Heart right ventricle (tissue), 16 donors: ENCODE measurements at places on chromosomes 16 and 17. TPM values are rescaled to one million over a fixed set of nuclear protein-coding genes. Genes with fewer than 3 reads are reported as not detected.

AATK gene
- total RNA-seq, result 8.5 TPM

EPOP gene
- 0.83 TPM for total RNA-seq

HOXB7 gene
- total RNA-seq, result not detected

PTX4 gene
- not detected for total RNA-seq

HAPSTR1 gene
- 70.5 TPM for total RNA-seq

GRAP gene
- total RNA-seq, result 2.1 TPM

RNF227 gene
- total RNA-seq, result 0.64 TPM

- DNase-seq, result no peak
- H3K27ac ChIP-seq, result no peak overlapping the region
- H3K4me1 ChIP-seq, result no peaks in the 10 kb centered on the region
- no peak overlapping the region for H3K4me3 ChIP-seq
- H3K27me3 ChIP-seq, result no peaks in the 10 kb centered on the region
Measured at GRCh38 chr17:65677932-65678331, 116.5 kb upstream of the AXIN2 start.

DNA sequence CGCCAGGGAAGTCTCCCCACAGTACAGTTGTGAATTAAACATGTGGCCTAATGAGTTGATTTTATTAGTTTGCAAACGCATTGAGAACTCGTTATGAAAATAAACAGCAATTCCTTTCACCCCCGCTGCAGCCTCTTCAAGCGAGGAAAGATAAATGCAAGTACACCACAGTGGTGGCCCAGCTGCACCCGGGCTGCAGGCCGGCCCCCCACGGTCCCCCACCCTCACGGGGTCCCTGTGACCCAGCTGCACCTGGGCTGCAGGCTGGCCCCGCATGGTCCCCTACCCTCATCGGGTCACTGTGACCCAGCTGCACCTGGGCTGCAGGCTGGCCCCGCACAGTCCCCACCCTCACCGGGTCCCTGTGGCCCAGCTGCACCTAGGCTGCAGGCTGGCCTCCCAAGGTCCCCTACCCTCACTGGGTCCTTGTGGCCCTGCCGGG, 32.2 kb downstream of the SDK2 start:
- no peak overlapping the region for H3K4me3 ChIP-seq
- H3K36me3 ChIP-seq, result no peaks in the 10 kb centered on the region

GRCh38 chr17:58028578-58028977, 21.5 kb upstream of the SRSF1 start:
- no peak overlapping the region for H3K27ac ChIP-seq
- H3K4me3 ChIP-seq, result no peak overlapping the region
- H3K4me1 ChIP-seq, result no peaks in the 10 kb centered on the region
- peaks cover 24% of the 10 kb centered on the region for H3K27me3 ChIP-seq

GRCh38 chr16:30760577-30761426, 1.1 kb downstream of the CFAP119 start:
- DNase-seq, result no peak
- peak overlapping the region; percentile 84 for H3K4me3 ChIP-seq
- H3K4me1 ChIP-seq, result peaks cover 31% of the 10 kb centered on the region
- no peaks in the 10 kb centered on the region for H3K27me3 ChIP-seq
- H3K36me3 ChIP-seq, result no peaks in the 10 kb centered on the region

DNA sequence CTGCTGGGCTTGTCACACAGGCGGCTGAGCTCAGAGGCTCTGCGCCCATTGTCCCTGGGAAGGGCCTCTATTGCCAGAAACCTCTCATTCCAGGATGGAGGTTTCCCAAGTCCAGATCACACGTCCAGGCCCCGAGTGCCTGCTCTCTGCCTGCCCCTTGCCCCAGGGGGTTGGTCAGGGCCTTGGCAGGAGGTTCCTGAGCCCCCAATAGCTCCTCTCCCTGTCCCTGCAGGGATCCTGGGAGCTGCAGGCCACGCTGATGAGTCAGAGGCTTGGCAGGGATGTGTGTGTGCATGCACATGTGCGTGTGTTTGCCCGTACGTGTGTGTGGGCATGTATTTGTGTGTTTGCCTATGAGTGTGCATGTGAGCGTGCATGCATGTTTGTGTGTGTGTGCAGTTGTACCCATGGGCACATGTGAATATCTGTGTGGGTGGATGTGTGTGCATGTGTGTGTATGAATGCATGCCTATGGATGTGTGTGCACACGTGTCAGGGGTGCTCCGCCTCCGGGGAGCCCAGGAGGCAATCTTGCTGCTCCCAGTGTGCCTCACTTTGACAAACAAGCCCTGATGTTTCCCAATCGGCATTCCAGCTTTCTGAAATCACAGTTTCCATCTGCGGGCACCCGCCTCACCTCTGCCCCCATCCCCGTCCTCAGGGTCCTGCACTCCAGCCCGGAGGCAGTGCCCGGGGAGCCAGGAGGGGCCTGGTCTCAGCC, 98.4 kb upstream of the GSE1 start:
- no peak overlapping the region for H3K4me3 ChIP-seq
- no peaks in the 10 kb centered on the region for H3K36me3 ChIP-seq
- peak; percentile 60 for DNase-seq
- no peaks in the 10 kb centered on the region for H3K27me3 ChIP-seq
- peaks cover 22% of the 10 kb centered on the region for H3K4me1 ChIP-seq

- no peaks in the 10 kb centered on the region for H3K27me3 ChIP-seq
- H3K27ac ChIP-seq, result no peak overlapping the region
- H3K4me1 ChIP-seq, result no peaks in the 10 kb centered on the region
- no peak for DNase-seq
- H3K36me3 ChIP-seq, result no peaks in the 10 kb centered on the region
- H3K4me3 ChIP-seq, result no peak overlapping the region
Measured at GRCh38 chr16:51556694-51557340, 405.7 kb upstream of the SALL1 start.

GRCh38 chr17:35295686-35296085, 52.8 kb downstream of the SLFN5 start:
- H3K4me1 ChIP-seq, result no peaks in the 10 kb centered on the region
- no peak for DNase-seq
- H3K4me3 ChIP-seq, result no peak overlapping the region
- H3K27me3 ChIP-seq, result no peaks in the 10 kb centered on the region
- no peaks in the 10 kb centered on the region for H3K36me3 ChIP-seq
- H3K27ac ChIP-seq, result no peak overlapping the region

GRCh38 chr16:1706386-1707192, 594 bp downstream of the MAPK8IP3 start:
- H3K27ac ChIP-seq, result peak overlapping the region; percentile 98

DNA sequence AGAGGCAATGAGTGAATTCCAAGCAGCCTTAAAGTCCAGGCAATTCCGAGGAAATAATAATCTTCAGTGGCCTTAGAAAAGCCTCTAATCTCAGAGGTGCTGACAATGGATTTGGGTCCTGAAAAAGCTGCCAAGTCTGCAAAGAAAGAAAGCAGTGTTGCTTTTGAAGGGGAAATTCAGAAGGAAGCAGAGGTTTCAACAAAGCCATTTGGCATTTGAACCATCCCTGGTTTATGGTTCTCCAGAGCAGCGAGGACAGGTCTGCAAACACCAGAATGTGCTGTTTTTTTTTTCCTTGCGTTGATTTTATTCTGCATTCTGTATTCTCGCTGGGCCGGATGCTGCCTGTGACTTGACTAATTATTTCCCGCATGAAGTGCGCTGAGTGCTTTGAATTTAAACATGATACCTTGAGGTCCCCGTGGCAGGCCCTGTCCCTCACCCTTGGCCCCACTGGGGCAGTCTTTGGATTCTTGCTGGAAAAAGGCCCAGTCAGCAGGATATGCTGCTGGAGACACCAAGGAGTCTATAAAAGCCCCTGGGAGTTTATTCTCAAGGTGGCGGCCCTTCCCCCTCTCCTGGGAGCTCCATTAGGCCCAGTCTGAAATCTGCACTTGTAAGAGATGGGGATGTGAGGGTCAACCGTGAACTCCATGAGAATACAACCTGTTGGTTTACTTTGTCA, 338.3 kb downstream of the HAPSTR1 start:
- H3K27ac ChIP-seq, result no peak overlapping the region
- H3K4me1 ChIP-seq, result no peaks in the 10 kb centered on the region
- H3K4me3 ChIP-seq, result no peak overlapping the region
- no peaks in the 10 kb centered on the region for H3K27me3 ChIP-seq
- no peaks in the 10 kb centered on the region for H3K36me3 ChIP-seq

- H3K4me1 ChIP-seq, result peaks cover 76% of the 10 kb centered on the region
- no peak for DNase-seq
- H3K27ac ChIP-seq, result peak overlapping the region; percentile 77
- H3K4me3 ChIP-seq, result no peak overlapping the region
- no peaks in the 10 kb centered on the region for H3K27me3 ChIP-seq
Measured at GRCh38 chr16:70702624-70703023, 16.8 kb upstream of the MTSS2 start.

GRCh38 chr17:2076087-2076984, 21.4 kb downstream of the HIC1 start:
- peak overlapping the region; percentile 91 for H3K27ac ChIP-seq
- peaks cover 77% of the 10 kb centered on the region for H3K36me3 ChIP-seq
- no peaks in the 10 kb centered on the region for H3K27me3 ChIP-seq
- no peak overlapping the region for H3K4me3 ChIP-seq

DNA sequence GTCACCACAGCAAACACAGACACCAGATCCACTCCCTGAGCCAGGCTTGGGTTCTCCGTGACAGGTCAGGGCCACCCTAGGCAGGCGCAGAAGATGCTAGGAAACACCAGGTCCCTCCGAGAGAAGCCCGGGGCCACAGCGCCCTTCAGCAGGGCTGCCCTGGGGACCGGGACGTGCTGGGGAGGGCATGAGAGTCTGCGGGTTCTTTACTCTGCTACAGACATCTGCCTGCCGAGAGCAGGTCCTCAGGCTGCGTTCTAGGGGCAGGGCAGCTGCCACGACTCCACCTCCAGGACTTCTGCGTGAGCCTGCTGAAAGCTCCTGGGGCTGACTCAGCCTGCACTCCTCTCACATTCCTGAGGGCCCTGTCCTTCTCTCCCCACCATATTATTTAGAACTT, 11.4 kb downstream of the MYLK3 start:
- no peak overlapping the region for H3K4me3 ChIP-seq
- no peak for DNase-seq
- peaks cover 29% of the 10 kb centered on the region for H3K4me1 ChIP-seq
- H3K27me3 ChIP-seq, result no peaks in the 10 kb centered on the region

- H3K27ac ChIP-seq, result no peak overlapping the region
- H3K27me3 ChIP-seq, result no peaks in the 10 kb centered on the region
- H3K4me1 ChIP-seq, result no peaks in the 10 kb centered on the region
Measured at GRCh38 chr16:33059206-33059605, 134.8 kb upstream of the TP53TG3C start.

DNA sequence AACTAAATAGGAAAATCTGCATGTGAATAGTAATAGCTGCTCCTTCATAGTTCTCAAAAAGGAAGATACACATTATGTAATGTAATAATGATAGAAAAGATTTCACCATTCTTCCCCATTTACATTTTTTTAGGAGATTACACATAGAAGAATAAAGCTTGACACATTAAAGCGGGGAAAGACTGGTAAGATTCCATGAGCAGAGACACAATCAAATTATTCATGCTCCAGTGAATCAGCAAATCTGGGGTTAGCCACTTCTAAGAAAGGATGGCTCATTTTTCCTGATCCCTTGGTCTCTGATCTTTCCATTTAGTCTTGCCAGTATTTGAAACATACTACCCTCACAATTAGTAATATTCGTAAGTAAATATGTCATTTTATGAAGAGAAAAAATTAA, 81.9 kb downstream of the CA4 start:
- no peaks in the 10 kb centered on the region for H3K4me1 ChIP-seq
- H3K27ac ChIP-seq, result no peak overlapping the region
- H3K27me3 ChIP-seq, result no peaks in the 10 kb centered on the region
- no peak for DNase-seq
- peaks cover 9% of the 10 kb centered on the region for H3K36me3 ChIP-seq

- no peak overlapping the region for H3K4me3 ChIP-seq
- no peaks in the 10 kb centered on the region for H3K36me3 ChIP-seq
- peak; percentile 42 for DNase-seq
- peaks cover 71% of the 10 kb centered on the region for H3K4me1 ChIP-seq
- H3K27ac ChIP-seq, result peak overlapping the region; percentile 64
- H3K27me3 ChIP-seq, result no peaks in the 10 kb centered on the region
Measured at GRCh38 chr17:4837471-4838308, 4.5 kb downstream of the MINK1 start.

GRCh38 chr16:73230651-73231050, 182.7 kb upstream of the ZFHX3 start:
- no peak overlapping the region for H3K27ac ChIP-seq
- H3K36me3 ChIP-seq, result no peaks in the 10 kb centered on the region
- H3K4me1 ChIP-seq, result no peaks in the 10 kb centered on the region
- H3K4me3 ChIP-seq, result no peak overlapping the region
- H3K27me3 ChIP-seq, result no peaks in the 10 kb centered on the region
- DNase-seq, result no peak

DNA sequence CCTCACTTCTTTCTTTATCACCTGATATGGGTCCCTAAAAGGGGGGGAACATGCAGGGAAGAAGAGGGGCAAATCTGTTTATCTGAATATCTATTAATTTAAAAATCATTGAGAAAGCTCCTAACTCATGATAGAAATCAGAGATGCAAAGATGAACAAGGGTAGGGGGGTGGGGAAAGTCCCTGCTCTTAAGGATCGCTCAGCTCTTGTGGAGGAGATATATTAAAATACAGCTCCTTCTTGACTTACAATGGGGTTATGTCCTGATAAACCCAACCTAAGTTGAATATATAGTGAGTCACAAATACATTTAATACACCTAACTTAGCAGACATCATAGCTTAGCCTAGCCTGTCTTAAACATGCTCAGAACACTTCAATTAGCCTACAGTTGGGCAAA, 237.5 kb downstream of the MAF start:
- no peaks in the 10 kb centered on the region for H3K27me3 ChIP-seq
- H3K36me3 ChIP-seq, result no peaks in the 10 kb centered on the region
- H3K4me3 ChIP-seq, result no peak overlapping the region
- DNase-seq, result no peak

DNA sequence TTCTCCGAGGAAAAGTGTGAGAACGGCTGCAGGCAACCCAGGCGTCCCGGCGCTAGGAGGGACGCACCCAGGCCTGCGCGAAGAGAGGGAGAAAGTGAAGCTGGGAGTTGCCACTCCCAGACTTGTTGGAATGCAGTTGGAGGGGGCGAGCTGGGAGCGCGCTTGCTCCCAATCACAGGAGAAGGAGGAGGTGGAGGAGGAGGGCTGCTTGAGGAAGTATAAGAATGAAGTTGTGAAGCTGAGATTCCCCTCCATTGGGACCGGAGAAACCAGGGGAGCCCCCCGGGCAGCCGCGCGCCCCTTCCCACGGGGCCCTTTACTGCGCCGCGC, at the start of gene ERBB2:
ERBB2 (plus strand) TSS at position 247 of the 330 bp plus-strand sequence. CDS start 175 bp downstream, outside the sequence.
- peak within 1 kb of the TSS; percentile 70 for H3K4me3 ChIP-seq
- no peaks in the 10 kb centered on the region for H3K27me3 ChIP-seq
- H3K36me3 ChIP-seq, result no peaks in the 10 kb centered on the region
- DNase-seq, result peak; percentile 77
- H3K4me1 ChIP-seq, result peaks cover 4% of the 10 kb centered on the region
- peak within 1 kb of the TSS; percentile 89 for H3K27ac ChIP-seq

DNA sequence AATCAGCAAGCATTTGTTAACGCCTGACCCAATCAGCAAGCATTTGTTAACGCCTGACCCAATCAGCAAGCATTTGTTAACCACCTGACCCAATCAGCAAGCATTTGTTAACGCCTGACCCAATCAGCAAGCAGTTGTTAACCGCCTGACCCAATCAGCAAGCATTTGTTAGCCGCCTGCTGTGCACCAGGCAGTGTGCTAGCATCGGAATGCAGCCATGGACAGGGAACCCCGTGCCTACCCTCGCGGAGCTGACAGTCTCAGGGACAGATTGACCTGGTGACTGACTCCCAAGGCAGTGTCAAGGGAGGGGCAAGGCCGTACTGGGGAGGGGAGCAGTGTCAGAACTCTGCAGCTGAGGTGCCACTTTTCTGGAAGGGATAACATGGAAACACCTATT, 66.9 kb downstream of the ABR start:
- H3K4me3 ChIP-seq, result no peak overlapping the region
- DNase-seq, result no peak
- peaks cover 45% of the 10 kb centered on the region for H3K4me1 ChIP-seq
- no peak overlapping the region for H3K27ac ChIP-seq
- no peaks in the 10 kb centered on the region for H3K27me3 ChIP-seq
